ENCODE measurements at places on chromosomes 3 and 15.

- no peak for DNase-seq
Measured at GRCh38 chr15:78155355-78155939, 6.3 kb downstream of the IDH3A start.

DNA sequence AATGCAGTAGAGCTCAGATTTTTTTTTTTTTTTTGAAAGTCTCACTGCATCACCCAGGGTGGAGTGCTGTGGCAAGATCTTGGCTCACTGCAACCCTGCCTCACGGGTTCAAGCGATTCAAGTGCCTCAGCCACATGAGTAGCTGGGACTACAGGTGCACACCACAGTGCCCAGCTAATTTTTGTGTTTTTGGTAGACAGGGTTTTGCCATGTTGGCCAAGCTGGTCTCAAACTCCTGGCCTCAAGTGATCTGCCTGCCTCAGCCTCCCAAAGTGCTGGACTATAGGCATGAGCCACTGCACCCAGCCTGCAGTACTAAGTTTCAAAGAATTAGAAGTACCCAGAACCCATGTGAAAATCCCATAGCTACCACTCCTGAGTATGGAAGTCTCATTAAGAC is 14.5 kb downstream of the TRIM59 start:
- no peak for DNase-seq

- DNase-seq: no peak
Measured at GRCh38 chr15:53589520-53590057, 169.9 kb downstream of the WDR72 start.

GRCh38 chr15:85727068-85727467 is 67.7 kb downstream of the KLHL25 start:
- DNase-seq: no peak

GRCh38 chr3:149657321-149657925 is 402 bp downstream of the WWTR1 start:
- DNase-seq: no peak

GRCh38 chr3:38515367-38515766 is 19.2 kb downstream of the EXOG start:
- DNase-seq: no peak

DNA sequence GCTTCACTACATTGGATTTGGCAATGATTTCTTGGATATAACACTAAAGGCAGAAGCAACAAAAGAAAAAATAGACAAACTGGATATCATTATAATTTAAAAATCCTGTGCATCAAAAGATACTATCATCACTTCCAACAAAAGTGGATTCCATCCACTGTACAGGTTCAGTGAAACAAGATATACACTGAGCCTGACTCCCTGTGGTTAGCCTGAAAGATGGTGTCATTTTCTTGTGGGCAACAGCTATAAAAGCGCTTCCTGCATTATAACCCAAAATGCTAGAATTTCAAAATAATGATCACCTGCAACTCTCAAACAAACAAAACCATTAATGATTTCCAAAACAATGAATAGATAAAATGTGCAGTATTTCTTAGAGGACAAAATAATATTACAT is 39.6 kb upstream of the TBC1D23 start:
- DNase-seq: no peak

GRCh38 chr3:23052620-23053019 is 150.5 kb upstream of the UBE2E2 start:
- DNase-seq: no peak

DNA sequence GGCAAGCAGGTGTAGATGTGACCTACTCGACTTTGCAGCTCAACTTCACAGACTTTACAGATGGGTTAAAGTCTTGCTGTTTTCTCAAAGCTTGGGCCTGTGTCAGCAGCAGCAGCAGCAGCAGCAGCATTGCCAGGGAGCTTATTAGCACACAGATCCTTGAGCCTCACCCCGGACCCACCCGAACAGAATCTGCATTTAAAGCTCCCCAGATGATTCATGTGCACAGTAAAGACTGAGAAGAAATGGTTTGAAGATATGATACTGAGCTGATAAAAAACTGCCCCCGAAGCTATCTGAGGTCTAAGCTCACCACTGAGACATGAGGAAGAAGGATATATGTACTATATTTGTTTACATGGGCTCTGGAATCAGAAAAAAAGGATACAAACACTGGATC is 231.7 kb downstream of the ARPP21 start:
- no peak for DNase-seq

DNA sequence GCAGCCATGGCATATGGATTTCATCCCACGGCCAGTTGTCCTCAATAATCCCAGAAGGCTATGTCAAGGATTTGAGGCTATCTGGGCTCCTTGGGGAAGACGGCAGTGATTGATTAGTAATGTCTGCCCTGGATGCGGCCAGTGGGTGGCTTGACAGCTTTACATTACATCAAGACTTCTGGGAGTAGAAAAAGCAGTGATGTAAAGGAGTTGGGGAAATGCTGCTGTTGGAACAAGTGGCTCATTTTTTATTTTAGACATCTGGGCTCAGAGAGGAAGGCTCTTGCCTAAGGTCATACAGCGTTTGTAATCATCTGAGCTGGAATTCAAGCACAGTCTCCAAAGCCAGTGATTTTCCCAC is 94.1 kb downstream of the FLNB start:
- no peak for DNase-seq

- DNase-seq: no peak
Measured at GRCh38 chr3:14864131-14864530, 45.4 kb downstream of the FGD5 start.

GRCh38 chr3:149443545-149443912 is 31.0 kb upstream of the TM4SF4 start:
- no peak for DNase-seq

GRCh38 chr15:68781766-68782588 is 38.7 kb downstream of the ANP32A start:
- peak; percentile 25 for DNase-seq

- no peak for DNase-seq
Measured at GRCh38 chr3:18443665-18444594, 18.8 kb upstream of the SATB1 start.

- no peak for DNase-seq
Measured at GRCh38 chr3:25289663-25290062, 138.4 kb upstream of the RARB start.

- no peak for DNase-seq
Measured at GRCh38 chr3:162390891-162391290, 894.3 kb downstream of the OTOL1 start.
